Epithelial cell of prostate (primary cell): ENCODE measurements at places on chromosomes 6 and 20.

DNA sequence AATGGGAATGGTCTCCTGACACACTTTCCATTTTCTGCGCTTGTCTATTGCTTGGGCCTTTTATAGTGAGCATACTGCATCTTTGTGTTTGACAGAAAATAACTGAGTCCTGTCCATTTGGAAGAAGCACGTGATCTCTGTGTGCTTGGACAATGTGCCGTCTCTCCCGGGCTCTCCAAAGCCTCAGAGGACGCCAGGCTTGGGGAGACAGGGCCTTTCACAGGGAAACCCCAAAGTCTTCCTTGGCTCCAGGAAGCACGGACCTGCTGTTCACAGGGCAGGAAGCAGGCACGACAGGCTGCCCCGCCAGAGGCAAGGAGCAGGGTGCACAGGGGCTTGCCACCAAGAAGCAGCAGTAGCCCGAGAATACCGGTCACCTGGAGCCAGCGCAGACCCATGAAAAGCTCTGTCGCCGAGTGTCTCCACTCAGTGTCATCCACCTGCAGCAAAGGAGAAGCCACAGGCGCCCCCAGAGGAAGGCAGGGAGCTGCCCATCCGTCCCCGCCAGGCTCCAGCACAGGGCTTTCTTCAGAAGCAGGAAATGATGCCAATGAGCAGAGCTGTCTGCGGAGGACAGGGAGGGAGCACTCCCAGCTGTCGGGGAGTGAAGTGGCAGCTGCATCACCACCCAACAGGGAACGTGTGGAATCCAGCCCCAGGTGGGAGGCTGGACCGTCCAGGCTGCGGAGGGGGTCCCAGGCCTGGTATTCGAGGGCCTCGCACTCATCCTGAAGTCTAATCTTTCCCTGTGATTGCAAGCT is 135.1 kb downstream of the AGPAT4 start:
- DNase-seq, result no peak

DNA sequence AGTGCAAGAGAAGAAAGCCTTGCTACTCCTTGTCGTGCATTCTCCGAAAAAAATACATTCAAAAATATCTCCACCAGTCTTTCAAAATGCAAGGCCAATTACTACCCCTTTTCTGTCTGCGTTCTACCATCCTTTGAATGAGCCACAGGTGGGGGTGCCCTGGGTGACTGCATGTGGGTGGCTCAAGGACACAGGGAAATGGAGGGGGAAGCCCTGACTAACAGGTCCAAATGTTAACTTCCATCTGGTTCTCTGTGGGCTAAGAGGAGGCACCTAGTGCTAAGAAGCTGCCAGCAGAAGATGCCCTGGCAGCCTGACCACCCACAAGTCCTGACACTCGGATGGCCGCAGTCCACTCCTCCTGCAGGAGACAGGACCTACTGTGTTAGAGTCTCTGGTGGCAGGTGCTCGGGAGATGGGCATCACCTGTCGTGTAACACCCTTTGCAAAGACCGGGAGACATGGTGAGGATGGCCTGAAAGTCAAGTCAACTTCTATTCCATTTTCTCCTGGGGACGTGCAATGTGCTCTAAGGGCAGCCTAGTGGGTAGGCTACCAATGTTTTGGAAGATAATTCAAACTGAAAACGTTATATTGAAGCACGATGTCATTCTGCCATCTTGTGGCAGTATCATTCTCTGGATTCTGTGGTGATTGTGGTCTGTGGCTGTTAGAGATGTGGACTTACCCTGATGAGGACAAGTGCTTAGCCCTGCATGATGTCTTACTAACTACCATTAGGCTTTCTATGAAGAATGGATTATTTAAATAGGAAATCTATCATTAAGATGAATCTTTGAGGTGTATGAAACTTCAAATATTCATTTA is 27.4 kb upstream of the IGF2R start:
- DNase-seq, result no peak

GRCh38 chr20:55175081-55175480 is 699.7 kb downstream of the DOK5 start:
- DNase-seq, result no peak

DNA sequence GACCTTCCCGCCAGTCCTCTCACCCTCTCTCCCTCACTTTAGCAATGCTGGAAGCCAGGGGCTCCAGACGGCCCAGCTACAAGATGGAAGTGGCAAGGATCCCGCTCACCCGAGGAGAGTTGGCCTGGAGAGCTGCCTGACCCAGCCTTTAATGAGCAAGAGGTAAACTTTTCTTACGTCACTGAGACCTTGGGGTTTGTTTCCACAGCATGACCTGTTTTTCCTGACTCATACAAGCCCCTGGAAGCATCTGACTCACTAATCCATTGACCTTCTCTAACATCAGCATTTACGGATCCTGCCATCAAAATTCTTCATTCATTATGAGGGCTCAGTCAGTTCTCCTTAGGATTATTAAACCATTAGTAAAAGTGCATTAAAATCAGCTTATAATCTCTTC is 120.4 kb downstream of the MYLK4 start:
- peak; percentile 92 for DNase-seq

- no peak for DNase-seq
Measured at GRCh38 chr20:44693627-44694026, 21.5 kb upstream of the CCN5 start.

- no peak for DNase-seq
Measured at GRCh38 chr20:32563311-32564272, 21.5 kb downstream of the NOL4L start.

DNA sequence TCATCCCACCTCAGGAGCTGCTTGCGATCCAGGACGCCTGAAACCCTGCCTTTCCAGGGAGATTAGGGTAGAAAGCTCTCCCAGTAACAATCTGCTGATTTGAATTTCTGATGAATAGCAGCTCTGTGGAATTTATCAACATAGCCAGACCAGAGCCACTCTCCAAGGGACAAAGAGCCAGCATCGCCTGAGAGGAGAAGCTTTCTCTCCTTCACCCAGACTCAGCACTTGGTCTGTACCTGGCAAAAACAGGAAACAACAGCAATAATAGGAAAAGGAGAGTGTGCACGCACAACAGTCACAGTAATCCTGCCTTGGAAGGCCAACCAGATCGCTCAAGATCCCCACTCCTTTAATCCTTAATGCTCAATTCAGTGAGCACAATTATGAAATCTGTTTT is 22.3 kb upstream of the ROS1 start:
- DNase-seq, result no peak

- DNase-seq, result no peak
Measured at GRCh38 chr20:39295301-39295700, 333.2 kb downstream of the DHX35 start.

- DNase-seq, result peak; percentile 27
Measured at GRCh38 chr20:24100370-24101011, 111.9 kb upstream of the GGTLC1 start.

GRCh38 chr20:41453010-41453950 is 86.7 kb upstream of the EMILIN3 start:
- no peak for DNase-seq

DNA sequence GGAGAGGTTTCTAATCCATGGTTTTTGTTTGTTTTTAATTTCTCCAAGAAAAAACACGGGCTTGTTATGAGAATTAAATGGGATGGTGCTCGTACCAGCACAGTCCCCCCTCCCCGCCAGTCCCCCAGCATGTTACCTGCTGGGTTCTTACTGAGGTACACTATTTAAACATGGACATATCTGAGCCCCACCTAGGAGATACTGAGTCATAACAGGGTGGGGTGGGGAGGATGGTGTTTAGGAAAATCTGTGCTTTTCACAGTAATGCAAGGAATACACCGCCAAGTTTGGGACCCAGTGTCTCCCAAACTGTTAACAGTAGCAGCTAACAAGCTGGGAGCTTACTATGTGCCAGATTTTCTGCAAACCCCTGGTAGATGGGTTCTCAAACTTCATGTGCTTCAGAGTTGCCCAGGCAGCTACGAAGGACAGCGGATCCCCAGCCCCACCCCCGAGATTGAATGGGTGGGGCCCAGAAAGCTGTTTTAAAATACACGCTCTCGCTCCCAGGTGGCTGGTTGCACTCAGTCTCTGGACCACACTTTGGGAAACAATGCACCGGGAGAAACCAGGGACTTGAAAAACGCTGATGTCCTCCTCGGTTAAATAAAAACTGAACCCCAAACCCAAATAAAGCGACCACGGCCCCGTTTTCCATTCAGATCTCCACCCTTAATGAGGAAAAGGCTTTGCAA is 995 bp downstream of the ZFP64 start:
- no peak for DNase-seq

GRCh38 chr6:127186889-127187288 is 68.4 kb downstream of the RSPO3 start:
- DNase-seq, result no peak

- no peak for DNase-seq
Measured at GRCh38 chr6:20827798-20828197, 293.5 kb downstream of the CDKAL1 start.

DNA sequence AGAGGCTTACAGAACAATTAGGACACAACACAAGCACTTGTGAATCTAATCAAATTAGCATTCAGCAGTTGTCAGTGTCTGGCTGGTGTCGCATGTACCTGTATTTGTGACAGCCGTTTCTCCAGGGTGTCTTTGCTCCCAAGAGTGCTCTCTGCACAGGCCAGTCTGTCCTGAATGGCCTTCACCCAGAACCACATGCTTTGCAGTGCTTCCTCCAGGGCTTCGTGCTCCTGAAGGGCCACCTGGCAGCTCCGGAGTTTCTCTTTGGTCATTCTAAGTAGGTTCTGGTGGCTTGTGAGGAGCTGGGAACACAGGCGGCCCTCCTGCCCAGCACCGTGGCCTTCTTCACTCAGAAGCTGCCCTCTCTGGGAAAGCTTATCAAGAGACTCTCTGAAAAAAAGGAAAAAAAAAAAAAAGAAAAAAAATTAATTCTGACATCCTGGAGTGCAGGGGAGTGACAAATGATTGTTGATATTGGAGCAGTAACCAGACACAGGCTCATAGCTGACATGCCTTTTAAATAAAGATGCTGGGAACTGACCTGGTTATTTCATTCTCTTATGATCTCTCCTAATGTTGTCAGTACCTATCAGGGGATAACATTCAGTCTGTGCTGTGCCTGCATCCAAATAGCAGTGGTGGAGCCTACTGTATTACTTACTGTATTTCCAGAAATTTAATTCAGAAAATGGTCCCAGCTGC is 245.8 kb downstream of the SYNE1 start:
- no peak for DNase-seq

- no peak for DNase-seq
Measured at GRCh38 chr6:41408982-41409381, 73.6 kb downstream of the NCR2 start.

- no peak for DNase-seq
Measured at GRCh38 chr6:121645100-121645745, 209.8 kb downstream of the GJA1 start.

GRCh38 chr6:129029778-129030177 is 146.8 kb downstream of the LAMA2 start:
- no peak for DNase-seq

- DNase-seq, result no peak
Measured at GRCh38 chr6:167116109-167116837, 6.6 kb upstream of the CCR6 start.

DNA sequence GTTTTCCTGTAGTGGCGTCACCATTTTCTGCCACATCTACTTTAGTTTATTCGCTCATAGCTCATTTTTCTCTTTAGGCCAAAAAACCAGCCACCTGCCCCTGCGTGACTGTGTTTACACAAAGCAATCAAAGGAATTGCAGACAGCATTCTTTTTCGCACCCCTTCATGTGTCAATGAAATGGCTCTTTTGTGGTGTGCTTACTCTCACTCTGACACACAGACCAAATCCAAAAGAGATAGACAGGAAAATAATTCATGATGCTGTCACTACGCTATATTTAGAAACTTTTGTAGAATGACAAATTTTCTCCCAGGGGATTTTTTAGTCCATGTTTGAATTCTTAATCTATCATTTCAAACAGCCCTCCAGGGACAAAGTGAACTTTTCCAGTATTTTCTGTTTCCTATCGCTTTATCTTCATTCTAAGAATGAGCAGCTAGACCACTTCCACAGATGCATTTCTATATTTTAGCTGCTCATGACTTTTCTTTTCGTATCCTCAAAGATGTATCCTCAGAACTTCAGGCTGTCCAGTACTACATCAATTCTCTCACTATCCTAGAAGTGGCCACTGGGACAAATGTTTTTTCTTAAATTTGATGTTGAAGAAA is 37.9 kb upstream of the KHDRBS2 start:
- DNase-seq, result no peak

GRCh38 chr20:47223896-47224295 is 132.6 kb downstream of the ZMYND8 start:
- DNase-seq, result no peak

- no peak for DNase-seq
Measured at GRCh38 chr6:26205625-26206574, 118.7 kb downstream of the HFE start.

DNA sequence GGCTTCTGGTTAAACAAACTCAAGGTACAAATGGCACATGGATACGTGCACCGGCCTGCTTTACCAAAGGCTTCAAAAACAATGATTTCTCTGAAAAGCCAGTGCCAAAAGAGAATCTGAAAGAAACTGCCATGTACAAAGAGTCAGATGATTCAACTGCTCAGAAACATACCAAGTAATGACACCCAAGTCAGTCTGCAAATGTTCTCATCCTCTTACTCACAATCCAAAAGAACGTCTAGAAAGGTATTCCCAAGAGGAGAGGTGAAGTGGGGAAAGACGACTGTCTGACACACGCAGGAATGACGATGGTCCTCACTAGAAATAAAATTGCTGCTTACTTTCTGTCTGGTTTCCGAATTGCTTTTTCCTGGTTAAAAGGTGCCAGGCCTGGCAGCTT is 52.9 kb downstream of the NFATC2 start:
- no peak for DNase-seq

- no peak for DNase-seq
Measured at GRCh38 chr20:6037082-6037481, 16.8 kb downstream of the LRRN4 start.

DNA sequence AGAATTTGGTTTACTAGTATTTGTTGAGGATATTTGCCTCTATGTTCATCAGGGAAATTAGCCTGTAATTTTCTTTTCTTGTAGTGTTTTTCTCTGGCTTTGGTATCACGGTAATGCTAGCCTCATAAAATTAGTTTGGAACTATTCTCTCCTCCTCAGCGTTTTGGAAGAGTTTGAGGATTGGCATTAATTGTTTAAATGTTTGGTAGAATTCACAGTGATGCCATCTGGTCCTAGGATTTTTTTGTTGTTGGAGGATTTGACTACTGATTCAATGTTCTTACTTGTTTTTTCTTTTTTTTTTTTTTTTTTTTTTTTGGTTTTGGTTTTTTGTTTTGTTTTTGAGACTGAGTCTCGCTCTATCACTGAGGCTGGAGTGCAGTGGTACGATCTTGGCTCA is 156.2 kb upstream of the BTBD3 start:
- DNase-seq, result no peak

DNA sequence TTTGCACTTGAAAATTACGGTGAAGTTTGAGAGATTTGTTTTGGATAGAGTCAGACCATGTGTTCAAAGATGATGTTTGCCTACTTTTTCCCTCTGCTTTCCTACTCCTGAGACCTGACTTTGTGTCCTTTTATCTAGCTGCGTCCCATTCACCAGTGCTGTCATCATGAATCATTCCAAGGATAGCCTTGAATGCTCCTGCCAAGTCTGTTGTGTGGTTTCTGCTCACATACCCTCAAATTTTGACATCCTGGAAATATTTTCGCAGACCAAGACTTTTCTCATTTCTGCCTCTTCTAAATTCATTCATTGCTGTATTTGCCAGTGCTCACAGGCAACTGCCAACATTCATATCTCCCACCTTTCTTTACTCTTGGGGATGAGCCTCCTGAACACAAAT is 175.9 kb upstream of the SCGN start:
- no peak for DNase-seq
